ENCODE measurements at places on chromosomes 13 and 19. TPM values are rescaled to one million over a fixed set of nuclear protein-coding genes. Genes with fewer than 3 reads are reported as not detected.

- H3K4me3 ChIP-seq: no peak overlapping the region
- no peak overlapping the region for H3K27ac ChIP-seq
- no peaks in the 10 kb centered on the region for H3K27me3 ChIP-seq
- peaks cover 11% of the 10 kb centered on the region for H3K4me1 ChIP-seq
Observed at GRCh38 chr19:19115954-19116353, 22.3 kb downstream of the TMEM161A start.

DNA sequence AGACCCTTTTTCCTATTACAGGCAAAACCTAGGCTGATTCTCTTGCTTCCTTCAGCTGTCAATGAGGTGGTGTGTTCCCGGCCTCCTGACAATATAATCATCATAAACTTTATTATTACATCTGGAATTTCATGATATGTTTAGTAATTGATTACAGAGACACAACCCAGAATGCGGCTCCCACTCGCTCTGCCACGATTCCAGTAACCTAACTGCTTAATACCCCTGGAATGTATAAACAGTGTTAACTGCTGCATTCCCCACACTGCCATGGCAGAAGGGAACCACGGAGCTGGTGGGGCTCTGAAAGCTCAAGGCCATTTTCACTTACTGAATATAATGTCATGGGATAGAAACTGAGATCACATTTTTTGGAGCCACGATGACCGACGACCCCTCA, 17.1 kb downstream of the TSHZ3 start:
- H3K4me3 ChIP-seq: no peak overlapping the region
- no peaks in the 10 kb centered on the region for H3K27me3 ChIP-seq
- peaks cover 62% of the 10 kb centered on the region for H3K4me1 ChIP-seq
- DNase-seq: peak; percentile 79
- H3K27ac ChIP-seq: peak overlapping the region; percentile 96
- peaks cover 11% of the 10 kb centered on the region for H3K36me3 ChIP-seq

DNA sequence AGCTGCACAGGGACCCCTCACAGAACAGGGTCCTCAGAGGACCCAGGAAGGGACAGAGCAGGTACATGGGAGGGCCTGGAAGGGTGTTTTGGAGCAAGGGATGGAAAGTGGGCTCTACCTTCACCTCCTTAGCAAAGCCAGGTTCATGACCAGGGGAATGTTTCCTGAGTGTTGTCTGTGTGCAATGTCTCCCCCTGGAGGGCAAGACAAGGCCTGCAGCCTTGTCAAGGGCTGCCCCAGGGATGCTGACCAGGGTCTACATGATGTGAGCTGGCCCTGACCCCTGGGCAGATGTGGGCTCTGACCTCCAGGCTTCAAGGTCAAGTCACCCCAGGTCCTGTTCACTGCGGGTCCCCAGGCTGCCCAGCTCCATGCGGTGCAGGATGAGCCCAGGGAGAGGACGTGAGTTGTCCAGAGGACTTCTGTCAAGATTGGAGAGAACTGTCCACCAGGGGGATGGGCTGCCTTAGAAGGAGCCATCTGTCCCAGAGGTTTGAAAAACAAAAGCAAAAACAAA, 1.0 kb upstream of the CEACAM1 start:
- H3K4me3 ChIP-seq: no peak overlapping the region
- H3K4me1 ChIP-seq: no peaks in the 10 kb centered on the region
- DNase-seq: peak; percentile 19
- peaks cover 18% of the 10 kb centered on the region for H3K27me3 ChIP-seq
- H3K27ac ChIP-seq: no peak overlapping the region

Gene CGB7
- total RNA-seq: not detected

GRCh38 chr19:49151267-49152118, 3.7 kb downstream of the HRC start:
- H3K27ac ChIP-seq: no peak overlapping the region
- H3K27me3 ChIP-seq: peaks cover 8% of the 10 kb centered on the region
- H3K36me3 ChIP-seq: no peaks in the 10 kb centered on the region
- no peak overlapping the region for H3K4me3 ChIP-seq

DNA sequence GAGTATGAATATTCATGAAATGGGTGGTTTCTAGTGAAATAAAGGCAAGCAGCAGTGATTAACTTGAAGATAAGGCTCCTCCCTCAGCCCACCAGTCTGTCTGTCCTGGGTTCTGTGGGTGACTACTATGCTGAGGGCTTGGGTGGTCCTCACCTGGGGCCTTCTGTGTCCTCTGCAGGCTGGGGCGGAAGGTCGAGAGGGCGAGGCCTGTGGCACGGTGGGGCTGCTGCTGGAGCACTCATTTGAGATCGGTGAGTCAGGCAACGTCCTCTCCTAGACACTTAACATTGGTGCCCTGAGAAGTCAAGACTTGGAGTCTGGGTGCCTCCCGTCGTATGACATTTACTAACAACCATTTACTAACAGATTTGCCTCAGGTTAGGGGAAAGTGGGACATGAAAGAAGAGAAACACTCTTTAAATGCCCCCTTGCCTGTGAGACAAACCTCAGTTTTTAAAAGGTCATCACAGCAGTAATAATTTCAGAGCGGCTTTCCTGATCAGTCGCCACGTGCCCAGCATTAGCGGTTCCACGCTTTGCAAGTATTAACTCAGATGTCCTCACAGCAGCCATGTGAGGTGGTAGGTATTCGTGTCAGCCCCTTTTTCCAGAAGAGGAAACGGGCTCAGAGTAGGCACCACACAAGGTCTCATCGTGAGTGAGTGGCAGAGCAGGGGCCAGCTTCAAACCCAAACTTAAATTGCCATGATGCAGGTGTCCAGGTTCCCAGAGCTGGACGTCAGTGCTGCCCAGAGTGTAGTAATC, 1.3 kb upstream of the GARIN5A start:
- DNase-seq: no peak
- H3K27ac ChIP-seq: no peak overlapping the region
- peaks cover 21% of the 10 kb centered on the region for H3K36me3 ChIP-seq
- no peaks in the 10 kb centered on the region for H3K27me3 ChIP-seq
- no peak overlapping the region for H3K4me3 ChIP-seq

GRCh38 chr19:33778089-33778791, 18.4 kb upstream of the KCTD15 start:
- no peak overlapping the region for H3K4me3 ChIP-seq
- H3K27me3 ChIP-seq: peaks cover 16% of the 10 kb centered on the region
- peak; percentile 61 for DNase-seq
- H3K36me3 ChIP-seq: no peaks in the 10 kb centered on the region
